ENCODE measurements at places on chromosomes 12 and 14. TPM values are rescaled to one million over a fixed set of nuclear protein-coding genes. Genes with fewer than 3 reads are reported as not detected.

The RIPK3 gene
- total RNA-seq: 12.6 TPM

The COX8C gene
- total RNA-seq: not detected

The GPR68 gene
- total RNA-seq: not detected

The CRADD gene
- 10.1 TPM for total RNA-seq

The ACRBP gene
- 4.1 TPM for total RNA-seq

The SCFD1 gene
- total RNA-seq: 69.1 TPM
